Jurkat, Clone E6-1 (cell line): ENCODE measurements at places on chromosomes 11 and 22.
A peak's percentile ranks its signal among the peaks of the same experiment; 100 is the strongest.

- DNase-seq: no peak
Observed at GRCh38 chr22:37208401-37209139, 3.7 kb downstream of the SSTR3 start.

- DNase-seq: peak; percentile 28
Observed at GRCh38 chr22:43867839-43868635, 5.7 kb upstream of the SULT4A1 start.

DNA sequence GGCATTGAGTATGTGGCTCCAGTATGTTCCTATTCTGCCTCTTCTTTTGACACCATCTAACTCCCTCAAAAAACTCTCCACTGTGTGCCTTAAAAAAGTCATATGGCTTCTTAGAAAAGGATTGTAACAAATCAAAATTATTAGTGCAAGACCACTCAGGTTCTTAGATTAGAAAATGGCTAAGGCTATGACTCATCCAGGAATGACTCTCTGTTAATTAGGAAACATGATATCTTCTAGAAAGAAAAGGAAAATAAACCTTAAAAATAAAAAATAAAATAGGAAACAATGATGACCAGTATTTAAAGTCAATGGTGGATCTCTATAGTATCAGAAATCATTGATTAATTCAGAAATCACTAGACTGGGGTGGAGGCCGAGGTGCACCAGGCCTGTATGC lies 21.7 kb downstream of the SLC25A17 start:
- DNase-seq: no peak

DNA sequence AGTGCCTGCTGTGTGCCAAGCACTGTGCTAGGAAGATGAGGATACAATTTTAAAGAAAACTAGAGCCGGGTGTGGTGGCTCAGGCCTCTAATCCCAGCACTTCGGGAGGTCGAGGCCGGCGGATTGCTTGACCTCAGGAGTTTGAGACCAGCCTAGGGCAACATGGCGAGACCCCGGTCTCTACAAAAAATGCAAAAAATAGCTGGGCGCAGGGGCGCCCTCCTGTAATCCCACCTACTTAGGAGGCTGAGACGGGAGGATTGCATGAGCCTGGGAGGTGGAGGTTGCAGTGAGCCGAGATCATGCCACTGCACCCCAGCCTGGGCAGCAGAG lies 8.3 kb downstream of the TPBGL start:
- DNase-seq: no peak

- DNase-seq: no peak
Observed at GRCh38 chr11:27718346-27718862, 18.1 kb upstream of the BDNF start.

DNA sequence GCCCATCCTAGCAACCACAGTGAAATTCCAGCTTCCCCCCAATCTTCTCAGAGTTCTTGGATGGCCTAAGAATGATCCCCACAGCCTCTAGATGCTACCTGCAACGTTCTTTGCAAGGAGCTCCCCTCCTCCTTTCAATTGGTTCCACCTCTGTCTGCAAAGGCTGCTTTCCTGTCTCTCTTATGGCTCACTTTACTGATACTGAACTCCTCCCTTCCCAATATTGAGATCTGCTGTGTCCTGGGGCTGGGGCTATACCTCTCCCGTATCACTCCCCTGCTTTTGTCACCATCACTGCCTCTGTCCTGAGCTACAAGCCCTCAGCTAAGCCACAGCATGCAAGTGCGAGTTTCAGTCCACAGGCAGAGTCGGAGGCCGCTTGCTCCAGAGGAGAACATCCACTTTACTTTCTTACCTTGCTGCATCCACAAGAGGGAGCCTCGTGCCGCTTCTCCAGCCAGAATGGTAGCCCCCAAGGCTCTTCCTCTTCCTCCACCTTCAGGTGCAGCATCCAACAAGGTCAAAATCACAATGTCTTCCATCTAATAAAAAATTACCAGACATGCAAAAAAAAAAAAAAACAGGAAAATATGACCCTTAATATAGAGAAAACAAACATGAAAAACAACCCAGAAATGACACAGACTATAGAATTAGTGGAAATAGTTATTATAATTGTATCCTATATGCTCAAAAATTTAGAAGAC lies 48.6 kb upstream of the TMEM45B start:
- DNase-seq: peak; percentile 39

- DNase-seq: no peak
Observed at GRCh38 chr11:2216400-2217064, 44.9 kb upstream of the TH start.

GRCh38 chr11:4006946-4007680 lies 87.5 kb upstream of the RRM1 start:
- peak; percentile 71 for DNase-seq

- DNase-seq: no peak
Observed at GRCh38 chr11:133238027-133238426, 294.3 kb downstream of the OPCML start.

DNA sequence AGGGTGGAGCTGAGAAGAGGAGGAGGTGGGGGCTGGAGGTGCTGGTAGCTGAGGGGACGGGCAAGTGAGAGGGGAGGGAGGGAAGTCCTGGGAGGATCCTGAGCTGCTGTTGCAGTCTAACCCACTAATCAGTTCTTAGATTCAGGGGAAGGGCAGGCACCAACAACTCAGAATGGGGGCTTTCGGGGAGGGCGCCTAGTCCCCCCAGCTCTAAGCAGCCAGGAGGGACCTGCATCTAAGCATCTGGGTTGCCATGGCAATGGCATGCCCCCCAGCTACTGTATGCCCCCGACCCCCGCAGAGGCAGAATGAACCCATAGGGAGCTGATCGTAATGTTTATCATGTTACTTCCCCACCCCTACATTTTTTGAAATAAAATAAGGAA lies 24.4 kb downstream of the FADS3 start:
- no peak for DNase-seq

DNA sequence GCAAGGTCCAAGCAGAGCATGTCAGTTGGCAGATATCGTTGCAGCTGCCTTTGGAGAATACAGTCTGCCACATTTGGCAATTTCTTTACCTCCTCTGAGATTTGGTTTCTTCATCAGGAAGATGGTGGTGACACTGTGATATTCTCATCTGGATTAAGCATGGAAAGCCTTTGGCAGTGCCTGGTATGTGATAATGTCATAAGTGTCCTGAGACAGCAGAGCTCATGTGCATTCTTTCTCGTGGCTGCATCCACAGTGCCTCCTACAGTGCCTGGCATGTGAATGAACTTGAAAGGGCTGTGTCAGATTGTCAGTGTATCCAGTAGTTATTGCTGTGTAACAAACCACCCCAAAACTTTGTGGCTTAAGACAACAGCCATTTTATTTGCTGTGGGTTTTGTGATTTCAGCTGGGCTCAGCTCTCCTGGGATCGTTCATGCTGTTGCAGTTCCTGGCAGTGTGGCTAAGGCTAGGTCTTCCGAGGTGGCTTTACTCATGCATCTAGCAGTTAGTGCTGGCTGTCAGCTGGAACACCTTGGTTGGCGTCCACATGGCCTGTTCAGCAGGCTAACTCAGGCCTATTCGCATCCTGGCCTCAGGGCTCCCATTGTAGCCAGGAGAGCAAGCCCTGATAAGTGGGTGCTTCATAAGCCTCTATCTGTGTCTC lies 35.7 kb upstream of the MICAL2 start:
- DNase-seq: no peak
